ENCODE measurements at places on chromosomes 3 and 15.
A peak's percentile ranks its signal among the peaks of the same experiment; 100 is the strongest.

DNA sequence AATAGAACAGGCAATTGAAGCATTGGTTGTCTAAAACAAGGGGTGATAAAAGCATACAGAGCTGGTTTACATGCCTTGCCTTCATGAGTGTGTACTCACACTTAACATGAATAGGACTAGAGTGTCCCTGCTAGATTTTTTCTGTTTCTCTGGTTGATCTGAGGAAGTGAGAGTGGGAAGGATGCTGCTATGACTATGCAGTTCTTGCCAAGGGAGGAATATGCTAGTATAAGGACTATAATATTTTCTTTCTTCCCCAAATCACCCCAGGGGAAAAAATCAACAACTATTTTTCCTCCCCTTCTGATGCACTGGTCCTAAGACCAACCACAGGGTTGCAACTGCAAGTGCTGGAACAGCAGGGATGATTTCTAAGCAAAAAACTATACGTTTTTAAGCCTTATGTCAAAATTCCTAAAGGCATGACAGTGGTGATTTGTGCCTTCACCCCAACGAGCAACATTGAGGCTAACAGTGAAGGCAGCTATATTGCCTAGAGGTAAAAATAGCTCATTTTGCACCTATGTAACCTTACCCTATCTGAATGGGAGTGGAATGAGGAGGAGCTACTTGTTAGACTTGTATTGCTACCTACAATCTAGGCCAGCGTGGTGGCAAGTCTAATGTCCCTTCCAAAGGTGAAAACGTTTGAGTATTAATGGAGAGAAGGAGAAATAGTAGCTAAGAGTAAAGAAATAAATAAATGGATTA is 33.5 kb upstream of the USP8 start:
- DNase-seq: no peak

GRCh38 chr3:39126532-39127071 is 19.1 kb downstream of the TTC21A start:
- peak; percentile 66 for DNase-seq

DNA sequence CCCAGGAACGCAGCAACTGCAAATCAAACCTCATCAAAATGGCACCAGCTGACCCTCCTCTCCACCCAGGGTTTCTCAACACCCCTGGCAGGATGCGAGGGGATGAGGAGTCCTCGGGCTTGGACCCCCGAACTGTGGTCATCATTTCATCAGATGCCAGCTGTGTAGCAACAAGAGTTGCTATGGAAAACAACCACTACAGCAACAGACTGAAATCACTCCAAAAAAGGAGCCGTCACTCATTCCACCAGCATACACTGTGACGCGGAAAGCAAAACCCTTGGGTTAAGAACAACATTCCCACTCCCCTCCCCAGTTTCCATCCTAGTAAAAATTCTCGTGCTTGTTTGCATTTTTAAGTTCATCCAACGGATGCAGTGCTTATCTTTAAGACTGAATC is 40.1 kb downstream of the VGLL4 start:
- no peak for DNase-seq

DNA sequence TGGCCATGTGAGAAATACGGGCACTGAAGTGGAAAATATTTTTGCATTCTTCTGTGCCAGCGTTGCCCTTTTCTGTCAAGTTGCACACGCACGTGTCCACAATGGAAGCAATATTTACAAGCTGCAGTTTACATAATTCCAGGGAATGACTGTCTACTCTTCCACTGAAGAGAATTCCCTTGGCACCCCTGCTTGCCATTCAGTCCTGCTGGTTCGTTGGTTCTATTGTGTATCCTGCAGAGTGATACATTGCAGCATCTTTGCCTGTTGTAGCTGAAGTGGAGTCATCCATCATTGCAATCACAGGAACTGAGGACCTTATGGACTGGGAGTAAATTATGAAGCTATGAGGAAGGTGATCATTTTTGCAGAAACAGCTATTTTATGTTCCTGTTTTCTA is 759.4 kb downstream of the ROBO2 start:
- DNase-seq: no peak

GRCh38 chr3:9214599-9214998 is 34.8 kb downstream of the SRGAP3 start:
- DNase-seq: no peak

DNA sequence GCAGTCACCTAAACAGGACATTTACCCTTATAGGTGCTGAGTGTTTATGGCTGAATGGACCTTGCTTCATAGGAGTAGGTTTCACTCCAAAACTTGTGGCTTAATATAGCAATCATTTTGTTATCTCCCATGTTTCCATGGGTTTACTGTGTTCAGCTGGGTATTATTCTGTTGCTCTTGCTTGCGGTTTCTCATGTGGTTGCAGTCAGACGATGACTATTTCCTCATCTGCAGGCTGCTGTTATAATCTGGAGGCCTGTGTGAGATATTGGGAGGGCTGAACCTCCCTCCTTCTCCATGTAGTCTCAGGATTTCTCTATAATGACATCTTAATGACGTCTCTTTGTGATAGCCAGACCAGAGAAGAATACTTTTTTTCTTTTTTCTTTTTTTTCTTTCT is 98.1 kb downstream of the ZPLD1 start:
- DNase-seq: peak; percentile 94
